Right ventricle myocardium inferior (tissue), 1 donor: ENCODE measurements at places on chromosomes 13 and 19. TPM values are rescaled to one million over a fixed set of nuclear protein-coding genes. Genes with fewer than 3 reads are reported as not detected.

DNA sequence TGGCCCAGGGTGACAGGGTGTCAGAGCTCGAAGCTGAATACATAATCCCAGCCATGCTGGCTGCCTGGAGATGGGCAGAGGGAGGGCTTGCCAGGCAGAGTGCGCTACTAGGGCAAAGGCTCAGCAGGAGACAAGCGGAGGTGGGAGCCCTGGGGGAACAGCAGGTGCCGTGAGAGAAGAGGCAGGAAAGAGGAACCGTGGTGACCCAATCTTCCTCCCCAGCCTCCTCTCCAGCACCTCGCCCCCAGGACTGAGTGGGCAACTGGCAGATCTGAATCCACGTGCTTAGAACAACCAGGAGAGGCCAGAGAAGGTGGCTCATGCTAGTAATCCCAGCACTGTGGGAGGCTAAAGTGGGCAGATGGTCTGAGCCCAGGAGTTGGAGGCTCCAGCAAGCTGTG lies 11.0 kb upstream of the CCL25 start:
- no peak for DNase-seq

Gene LIN7B
- 21.1 TPM for total RNA-seq

DNA sequence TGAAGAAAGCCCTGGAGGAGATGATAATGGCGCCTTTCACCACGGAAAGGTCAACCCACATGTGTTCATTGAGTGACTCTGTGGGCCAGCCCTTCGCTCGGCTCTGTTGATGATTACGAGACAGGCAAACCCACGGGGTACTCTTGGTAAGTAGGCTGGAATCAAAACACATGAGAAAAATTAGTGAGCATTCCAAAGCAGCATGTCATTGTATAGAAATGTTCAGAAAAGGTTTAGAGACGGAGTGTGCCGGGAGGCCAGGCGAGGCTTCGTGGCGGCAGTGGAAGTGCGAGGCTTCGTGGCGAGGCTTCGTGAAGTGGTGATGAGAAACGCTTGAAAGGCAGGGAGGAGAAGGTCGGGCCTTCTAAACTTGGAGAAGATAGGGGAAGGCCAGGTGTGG lies 144.3 kb downstream of the ZNF536 start:
- DNase-seq = no peak

DNA sequence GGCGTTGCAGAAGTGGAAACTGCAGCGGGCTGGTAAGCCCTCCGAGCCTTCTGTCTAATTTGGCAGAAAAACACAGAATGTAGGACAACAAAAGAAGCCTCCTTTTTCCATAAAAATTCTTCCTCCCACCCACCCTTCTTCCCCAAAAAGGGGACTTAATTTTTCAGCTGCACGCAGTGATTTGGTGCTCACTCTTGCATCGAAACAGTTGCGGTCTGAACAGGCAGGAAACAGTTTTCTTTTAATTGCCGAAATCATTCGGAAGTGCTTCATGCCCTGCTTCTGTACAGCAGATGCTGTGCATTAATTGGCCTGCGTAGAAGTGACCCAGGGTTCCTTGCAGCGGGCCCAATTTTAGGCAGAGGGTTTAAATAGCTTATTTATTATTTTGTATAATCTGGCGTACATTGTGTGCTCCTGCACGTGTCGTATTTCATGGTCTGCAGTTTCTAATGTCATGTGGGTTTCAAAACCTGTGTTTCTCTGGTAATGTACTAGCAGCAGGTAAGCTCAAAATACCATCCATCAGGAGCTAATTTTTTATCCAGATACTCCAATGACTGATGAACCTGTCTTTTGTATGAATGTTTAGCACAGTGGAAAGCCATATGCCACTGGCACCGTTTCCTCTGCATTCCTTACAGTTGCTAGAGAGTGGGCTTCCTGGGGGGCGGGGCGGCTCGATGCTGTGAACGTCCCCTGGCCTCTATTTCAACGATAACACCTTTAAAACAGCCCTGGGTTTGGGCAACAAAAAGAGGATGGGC lies 66.6 kb downstream of the GGACT start:
- no peak for DNase-seq

DNA sequence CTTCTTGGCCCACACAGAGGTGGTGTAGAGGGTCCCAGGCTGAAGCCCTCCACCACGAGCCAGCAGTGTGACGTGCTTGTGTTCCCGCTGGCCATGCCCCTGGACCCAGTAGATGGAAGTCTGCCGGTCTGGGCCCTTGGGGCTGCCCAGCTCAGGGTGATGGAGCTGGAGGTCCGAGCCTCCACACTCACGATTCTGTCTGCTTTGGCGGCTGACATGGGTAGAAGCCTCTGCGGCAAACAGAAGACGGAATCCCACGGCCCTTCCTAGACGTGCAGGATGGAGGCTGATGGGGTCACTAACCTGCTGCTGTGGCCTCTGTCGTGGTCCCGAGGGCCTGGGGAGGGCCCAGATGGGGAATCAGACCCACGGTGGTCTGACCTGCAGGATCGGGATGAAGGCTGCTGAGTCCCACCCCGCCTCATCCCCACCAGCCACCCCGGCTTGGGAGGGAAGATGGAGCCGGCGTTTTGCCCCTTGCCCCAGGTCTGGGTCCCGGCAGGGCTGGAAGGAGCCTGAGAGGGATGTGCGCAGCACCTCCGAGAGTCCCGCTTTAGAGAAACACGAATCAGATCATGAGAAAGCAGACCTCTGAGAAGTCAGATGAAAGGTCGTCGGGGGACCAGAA lies 4.4 kb downstream of the TMEM86B start:
- no peak for DNase-seq

DNA sequence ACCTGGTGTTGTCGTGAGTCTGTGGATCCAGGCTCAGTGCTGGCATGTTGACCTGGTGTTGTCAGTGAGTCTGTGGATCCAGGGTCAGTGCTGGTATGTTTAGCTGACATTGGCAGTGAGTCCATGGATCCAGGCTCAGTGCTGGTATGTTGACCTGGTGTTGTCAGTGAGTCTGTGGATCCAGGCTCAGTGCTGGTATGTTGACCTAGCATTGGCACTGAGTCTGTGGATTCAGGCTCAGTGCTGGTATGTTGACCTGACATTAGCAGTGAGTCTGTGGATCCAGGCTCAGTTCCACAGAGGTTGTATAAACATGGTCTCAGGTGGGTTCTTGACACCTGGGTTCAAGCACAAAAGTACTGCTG lies 16.8 kb upstream of the PDCD2L start:
- DNase-seq = no peak

Gene DHRS12
- total RNA-seq = 10.2 TPM

DNA sequence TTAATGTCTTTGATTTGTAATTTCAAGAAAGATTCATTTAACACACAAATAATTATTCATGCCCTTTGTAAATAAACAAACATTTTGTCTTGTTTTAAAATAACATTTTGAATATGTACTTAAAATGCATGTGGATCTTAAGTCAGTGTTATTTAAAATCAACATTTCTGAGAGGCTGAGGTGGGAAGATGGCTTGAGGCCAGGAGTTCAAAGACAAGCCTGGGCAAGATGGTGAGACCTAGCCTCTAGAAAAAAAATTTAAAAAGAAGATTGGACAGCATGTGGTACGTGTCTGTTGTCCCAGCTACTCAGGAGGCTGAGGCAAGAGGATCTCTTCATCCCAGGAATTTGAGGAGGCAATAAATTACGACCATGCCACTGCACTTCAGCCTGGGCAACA lies 1268.2 kb downstream of the SLITRK1 start:
- no peak for DNase-seq

Gene TEX26
- not detected for total RNA-seq

GRCh38 chr19:5655412-5655811 lies 24.9 kb downstream of the MICOS13 start:
- no peak for DNase-seq

GRCh38 chr19:49145573-49146407 lies 9.4 kb downstream of the HRC start:
- peak; percentile 90 for DNase-seq

- DNase-seq = peak; percentile 61
These were observed 4.7 kb downstream of the PRKACA start for GRCh38 chr19:14112809-14113385.

DNA sequence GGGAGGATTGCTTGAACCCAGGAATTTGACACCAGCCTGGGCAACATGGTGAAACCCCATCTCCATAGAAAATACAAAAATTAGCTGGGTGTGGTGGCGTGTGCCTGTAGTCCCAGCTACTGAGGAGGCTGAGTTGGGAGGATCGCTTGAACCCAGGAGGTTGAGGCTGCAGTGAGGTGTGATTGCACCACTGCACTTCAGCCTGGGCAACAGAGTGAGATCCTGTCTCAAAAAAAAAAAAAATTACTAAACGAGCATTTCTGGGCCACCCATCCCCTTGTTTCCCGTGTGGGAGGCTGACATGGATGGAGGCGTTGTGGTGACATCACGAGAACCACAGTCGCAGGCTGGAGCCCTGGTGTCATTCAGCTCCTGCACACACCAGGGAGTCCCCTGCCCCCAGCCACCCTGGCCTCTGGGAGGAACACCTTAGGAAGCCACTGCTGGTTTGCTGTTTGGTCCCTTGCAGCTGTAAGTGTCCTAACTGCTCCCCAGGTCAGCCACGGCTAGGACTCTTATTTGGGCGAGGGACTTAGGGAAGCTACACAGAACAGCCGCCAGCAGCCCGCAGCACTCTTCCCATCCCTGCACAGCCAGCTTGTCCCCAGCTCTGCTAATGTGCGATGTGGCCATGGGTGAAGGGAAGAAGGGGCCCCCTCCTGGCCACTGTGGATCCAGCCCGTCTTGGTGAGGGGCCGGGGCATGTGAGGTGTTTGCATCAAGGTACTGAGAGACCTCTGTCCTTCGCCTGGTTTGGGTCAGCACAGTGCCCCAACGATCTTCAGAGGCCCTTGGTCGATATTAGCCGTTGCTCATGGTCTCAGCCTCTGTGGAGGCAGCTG lies 12.7 kb downstream of the NKPD1 start:
- DNase-seq = no peak

Gene ZNF77
- 2.6 TPM for total RNA-seq

GRCh38 chr19:35294859-35295791 lies 3.2 kb downstream of the MAG start:
- DNase-seq = no peak

Gene KCNN4
- total RNA-seq = 0.41 TPM

Gene TNNI3
- total RNA-seq = 4,708 TPM

GRCh38 chr13:96673825-96674224 lies 320.5 kb downstream of the OXGR1 start:
- no peak for DNase-seq

Gene LILRB4
- total RNA-seq = 5.0 TPM

Gene ELL
- 8.4 TPM for total RNA-seq

Gene PALM
- total RNA-seq = 34.0 TPM

GRCh38 chr13:26568132-26568815 lies 10.8 kb downstream of the WASF3 start:
- no peak for DNase-seq

GRCh38 chr13:38630780-38631179 lies 56.1 kb upstream of the FREM2 start:
- DNase-seq = no peak

DNA sequence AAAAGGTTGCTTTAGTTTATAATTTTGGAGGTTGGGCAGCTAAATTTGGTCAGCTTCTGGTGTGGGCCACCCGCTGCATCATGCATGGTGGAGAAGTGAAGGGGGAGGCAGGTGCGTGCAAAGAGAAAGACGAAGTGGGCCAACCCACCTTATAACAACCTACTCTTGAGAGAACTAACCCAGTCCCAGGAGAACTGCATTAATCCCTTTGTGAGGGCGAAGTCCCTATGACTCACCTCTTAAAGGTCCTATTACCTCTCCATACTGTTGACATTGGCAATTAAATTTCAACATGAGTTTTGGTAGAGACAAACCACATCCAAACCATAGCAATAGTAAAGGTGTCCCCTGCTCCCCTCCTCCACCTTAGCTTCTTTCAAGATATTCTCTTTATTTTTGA lies 7.7 kb upstream of the FGF9 start:
- no peak for DNase-seq

DNA sequence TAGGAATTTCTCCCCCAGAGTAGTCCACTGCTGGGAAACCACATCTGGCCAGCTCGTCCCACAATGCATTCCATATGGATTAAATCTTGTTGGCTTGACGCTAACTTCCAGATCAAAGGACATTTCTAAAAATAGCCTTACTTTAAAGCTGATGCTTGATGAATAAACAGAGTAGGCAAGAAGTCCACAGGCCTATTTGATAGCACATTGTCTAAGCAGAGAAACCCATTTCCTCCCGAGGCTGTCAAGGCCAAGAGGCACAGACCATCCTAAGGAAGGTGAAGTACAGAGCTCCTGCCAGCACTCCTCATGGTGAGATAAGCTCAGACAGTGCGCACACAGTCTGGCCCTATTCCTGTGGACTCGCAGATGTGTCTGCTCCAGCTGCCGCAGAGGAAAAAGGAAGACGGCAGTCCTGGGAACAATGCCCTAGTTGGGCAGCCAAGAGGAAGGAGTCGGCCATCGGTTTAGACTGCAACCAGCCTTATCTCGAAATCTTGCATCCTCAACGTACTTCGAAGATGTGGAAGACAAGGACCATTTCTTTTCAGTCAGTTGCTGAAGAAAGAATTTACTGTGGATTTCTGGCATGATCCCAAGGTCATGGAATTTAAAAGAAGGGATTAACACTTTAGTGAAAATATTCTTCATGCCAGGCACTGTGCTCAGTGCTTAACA lies 156.8 kb downstream of the RGCC start:
- DNase-seq = peak; percentile 65

Gene ZNF724
- total RNA-seq = 1.3 TPM

DNA sequence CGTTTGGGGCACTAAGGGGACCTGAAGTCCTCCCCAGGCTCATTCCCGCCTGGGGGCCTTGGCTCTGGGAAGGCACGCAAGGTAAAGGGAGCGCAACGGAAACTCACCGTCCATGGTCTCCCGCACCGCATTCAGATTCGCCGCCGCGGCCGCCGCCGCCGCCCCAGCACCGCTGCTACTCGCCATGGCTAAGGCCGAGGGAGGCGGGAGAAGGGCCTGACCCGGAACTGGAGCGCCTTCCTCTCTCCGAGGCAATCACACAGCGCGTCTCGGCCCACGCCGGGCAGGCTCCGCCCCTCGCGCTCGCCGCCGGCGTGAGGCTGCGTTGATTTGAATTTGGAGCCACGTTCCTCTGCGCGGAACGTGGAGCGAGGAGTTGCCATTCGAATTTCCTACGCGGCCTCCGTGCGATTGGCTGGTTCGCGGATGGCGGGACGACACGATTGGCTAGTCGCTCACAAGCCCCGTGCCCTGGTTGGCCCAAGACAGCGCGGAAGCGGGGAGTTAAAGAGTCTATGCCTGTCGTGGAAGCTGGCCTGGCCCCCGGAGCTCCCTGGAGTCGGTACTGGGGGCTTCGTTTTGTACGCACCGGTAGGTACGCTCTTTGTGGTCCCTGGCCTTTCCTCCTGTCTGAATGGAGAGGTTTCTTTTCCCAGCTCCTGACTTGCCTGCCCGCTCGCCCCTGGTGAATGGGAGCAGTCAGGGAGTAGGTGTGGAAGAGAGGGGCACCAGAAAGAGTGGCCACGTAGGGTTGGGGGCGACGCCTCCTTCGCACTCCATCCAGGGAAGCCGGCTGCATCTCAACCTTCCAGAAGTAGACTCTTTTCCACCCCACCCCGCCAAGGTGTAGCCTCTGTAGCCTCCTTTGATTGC lies at the start of the genes BORA and MZT1:
Gene BORA (plus strand): TSS at position 507 of the 873 bp plus-strand sequence. CDS start 1,018 bp downstream, outside the sequence.
Gene MZT1 (minus strand): TSS at position 213 of the 873 bp plus-strand sequence. CDS start 27 bp downstream, at position 186.
- peak; percentile 98 for DNase-seq

DNA sequence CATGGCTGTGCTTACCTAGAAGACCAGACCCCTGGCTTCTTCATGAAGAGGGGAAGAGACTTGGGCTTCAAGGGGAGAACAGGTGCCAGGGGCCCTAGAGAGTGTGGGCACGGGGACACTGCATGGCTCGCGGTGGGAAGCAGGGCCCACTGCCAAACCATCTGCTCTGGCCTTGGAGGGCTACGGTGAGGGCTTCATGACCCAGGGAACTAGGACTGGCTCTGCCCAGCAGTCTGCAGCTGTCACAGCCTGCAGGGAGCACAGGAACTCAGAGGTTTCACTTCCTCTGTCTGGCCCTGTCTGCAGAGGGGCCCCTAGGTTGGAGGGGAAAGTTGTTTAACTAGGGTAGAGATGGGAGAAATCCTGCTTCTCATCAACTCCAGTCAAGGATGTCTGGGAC lies 4.3 kb downstream of the ERCC1 start:
- no peak for DNase-seq
